ENCODE measurements at places on chromosomes 6 and 20.

DNA sequence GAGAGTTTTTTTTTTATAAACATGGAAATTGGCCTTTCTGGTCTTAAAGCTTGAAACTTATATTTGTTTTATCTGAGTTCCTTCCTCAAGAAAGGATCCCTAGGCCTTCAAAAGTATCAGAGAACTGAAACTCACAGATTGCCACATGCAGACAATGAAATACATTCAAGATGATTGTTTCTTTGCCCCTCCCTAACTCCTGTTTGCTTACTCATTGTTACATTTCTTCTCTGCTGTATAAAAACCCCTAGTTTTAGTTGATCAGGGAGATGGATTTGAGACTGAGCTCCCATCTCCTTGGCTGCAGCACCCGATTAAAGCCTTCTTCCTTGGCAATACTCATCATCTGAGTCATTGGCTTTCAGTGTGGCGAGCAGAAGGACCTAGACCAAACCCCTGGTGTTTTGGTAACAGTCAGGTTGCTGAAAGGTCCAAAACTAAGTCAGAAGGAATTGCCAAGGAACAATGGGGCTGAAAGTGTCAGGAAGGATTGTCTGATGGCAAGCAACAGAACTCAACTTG lies 132.3 kb upstream of the SULF2 start:
- no peak for DNase-seq

- peak; percentile 55 for DNase-seq
Observed at GRCh38 chr20:46939031-46939965, 44.7 kb downstream of the EYA2 start.

DNA sequence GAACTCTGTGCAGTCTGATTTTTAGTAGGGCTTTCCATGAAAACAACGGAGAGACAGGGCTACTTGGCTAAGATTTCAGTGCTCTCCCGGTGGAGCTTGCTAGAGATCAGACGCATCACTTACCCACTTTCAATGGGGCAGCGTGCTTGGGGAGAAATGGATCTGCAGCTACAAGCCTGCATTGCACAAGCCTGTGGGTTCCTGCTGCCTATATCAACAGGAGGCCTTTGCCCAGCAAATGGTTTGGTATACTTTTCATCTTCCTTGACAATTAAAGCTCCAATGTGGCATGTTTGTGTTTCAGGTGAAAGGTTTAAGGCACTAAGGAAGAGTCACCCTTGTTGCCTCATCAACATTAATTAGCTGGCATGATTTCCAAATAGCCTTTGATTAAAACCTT lies 136.0 kb upstream of the FOXQ1 start:
- DNase-seq = no peak

- DNase-seq = peak; percentile 47
Observed at GRCh38 chr20:1895674-1896483, 672 bp downstream of the SIRPA start.

GRCh38 chr20:36871640-36872570 lies 4.0 kb upstream of the TLDC2 start:
- peak; percentile 47 for DNase-seq

DNA sequence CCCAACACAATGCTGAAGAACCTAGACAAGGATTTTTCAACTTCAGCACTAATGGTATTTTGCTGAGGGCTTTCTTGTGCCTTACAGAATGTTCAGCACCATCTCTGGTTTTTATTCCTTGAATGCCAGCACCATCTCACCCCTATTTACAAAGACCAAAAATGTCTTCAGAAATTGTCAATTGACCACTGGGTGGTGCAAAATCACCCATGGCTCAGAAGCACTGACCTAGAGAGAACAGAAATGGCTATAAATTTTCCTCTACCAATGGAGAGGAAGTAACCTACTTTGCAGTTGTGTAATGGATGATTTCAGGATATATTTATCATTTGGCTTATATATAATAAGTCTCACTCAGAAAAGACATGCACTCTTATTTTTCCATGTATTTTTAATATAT lies 431.0 kb upstream of the IRAK1BP1 start:
- DNase-seq = peak; percentile 5

DNA sequence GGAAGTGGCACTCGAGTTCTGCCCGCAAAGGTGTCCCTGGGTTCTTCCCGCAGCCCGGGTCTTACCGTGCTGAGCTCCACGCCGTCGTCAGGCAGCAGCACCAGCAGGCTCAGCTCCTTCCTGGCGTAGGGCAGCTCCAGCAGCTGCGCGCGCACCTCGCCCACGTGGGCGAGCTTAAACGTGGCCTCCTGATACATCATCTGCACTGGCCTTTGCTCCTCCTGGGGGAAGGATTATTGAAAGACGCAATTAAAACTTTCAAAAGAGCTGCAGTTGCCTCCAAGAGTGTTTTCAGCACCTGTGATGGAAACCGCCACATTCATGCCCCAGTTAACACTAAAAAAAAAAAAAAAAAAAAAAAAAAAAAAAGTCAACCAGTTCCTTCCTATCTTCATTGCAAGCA lies 11.3 kb downstream of the SERPINB9 start:
- DNase-seq = no peak

DNA sequence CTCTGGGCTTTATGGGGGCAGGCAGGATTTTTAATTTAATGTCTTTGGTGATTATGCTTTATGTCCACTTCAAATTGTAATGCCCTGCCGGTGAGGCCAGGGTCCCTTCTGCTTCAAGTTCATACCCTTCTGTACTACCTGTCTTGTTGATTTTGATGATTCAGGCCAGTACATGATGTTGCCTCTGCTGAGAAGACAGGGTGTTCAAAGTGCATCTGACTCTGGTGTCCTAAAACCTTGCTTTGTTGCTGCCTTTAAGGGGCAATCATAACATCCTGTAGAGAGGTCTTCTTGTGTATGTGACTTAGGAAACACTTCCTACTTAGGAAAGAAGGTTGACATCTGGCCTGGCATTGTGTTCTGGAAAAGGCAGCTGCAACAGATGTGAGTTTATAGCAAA lies 113.2 kb downstream of the TMEM170B start:
- DNase-seq = no peak

- no peak for DNase-seq
Observed at GRCh38 chr6:10297832-10298231, 117.0 kb downstream of the TFAP2A start.

- no peak for DNase-seq
Observed at GRCh38 chr20:4193069-4193452, 177.7 kb upstream of the RNF24 start.

- DNase-seq = no peak
Observed at GRCh38 chr20:8368670-8369069, 236.6 kb downstream of the PLCB1 start.

DNA sequence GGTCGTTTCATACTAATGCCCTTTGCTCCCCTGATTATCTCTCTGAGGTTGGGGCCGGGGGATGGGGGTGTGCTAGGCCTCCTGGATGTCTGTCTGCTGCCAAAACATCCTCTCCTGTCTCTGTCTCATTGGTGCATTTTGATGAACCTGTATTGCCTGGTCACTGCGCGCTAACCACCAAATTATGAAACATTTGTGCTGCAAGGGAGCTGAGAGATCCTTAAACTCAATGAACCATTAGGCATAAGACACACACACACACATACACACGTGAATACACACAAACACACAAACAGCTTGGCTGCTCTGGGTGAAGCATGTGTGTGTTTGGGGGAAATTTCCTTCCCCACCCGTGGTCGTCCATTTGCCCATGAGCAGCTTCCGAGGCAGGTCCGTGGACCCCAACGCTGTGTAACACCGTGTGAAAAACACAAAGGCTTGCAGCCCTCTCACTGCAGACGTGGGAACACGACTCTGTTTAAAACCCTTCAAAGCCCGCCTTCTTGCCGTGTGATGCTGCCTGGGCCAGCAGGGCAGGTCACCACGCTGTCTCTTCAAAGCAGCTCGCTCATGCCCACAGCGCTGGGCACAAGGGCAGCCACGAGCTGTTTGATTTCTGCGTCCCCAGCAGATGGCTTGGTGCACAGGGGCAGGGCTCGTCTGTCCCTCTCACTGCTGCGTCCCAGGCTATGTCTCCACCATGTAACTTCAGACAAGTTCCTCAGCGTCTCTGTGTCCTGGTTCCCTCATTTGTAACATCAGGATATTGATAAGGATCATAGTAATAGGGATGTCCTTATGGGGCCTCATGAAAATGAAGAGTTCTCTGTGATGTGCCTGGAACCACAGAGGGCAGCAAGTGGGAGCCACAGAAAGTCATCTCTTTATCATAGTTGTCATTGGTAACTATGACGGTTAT lies 96.8 kb downstream of the CDH26 start:
- no peak for DNase-seq

GRCh38 chr6:157967486-157967885 lies 14.2 kb upstream of the SYNJ2 start:
- DNase-seq = no peak

GRCh38 chr6:98601716-98602115 lies 232.7 kb upstream of the POU3F2 start:
- DNase-seq = no peak

DNA sequence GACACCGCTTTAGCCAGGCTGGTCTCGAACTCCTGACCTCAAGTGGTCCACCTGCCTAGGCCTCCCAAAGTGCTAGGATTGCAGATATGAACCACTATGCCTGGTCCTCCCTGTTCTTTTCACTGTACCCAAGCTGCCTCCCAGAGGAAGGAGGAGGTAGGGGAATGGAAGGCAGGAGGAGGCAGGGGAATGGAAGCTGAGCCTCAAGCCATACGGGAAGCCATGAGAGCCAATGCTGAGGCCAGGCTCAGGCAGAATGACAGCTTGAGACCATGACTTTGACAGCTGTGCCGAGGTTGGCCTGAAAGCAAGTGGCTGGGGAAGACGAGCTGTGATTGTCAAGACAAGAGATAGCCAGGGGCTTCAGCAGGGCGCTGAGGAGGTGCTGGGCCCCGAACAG lies 13.6 kb upstream of the ZNF335 start:
- DNase-seq = peak; percentile 39

- no peak for DNase-seq
Observed at GRCh38 chr20:52593654-52594053, 378.5 kb upstream of the TSHZ2 start.

DNA sequence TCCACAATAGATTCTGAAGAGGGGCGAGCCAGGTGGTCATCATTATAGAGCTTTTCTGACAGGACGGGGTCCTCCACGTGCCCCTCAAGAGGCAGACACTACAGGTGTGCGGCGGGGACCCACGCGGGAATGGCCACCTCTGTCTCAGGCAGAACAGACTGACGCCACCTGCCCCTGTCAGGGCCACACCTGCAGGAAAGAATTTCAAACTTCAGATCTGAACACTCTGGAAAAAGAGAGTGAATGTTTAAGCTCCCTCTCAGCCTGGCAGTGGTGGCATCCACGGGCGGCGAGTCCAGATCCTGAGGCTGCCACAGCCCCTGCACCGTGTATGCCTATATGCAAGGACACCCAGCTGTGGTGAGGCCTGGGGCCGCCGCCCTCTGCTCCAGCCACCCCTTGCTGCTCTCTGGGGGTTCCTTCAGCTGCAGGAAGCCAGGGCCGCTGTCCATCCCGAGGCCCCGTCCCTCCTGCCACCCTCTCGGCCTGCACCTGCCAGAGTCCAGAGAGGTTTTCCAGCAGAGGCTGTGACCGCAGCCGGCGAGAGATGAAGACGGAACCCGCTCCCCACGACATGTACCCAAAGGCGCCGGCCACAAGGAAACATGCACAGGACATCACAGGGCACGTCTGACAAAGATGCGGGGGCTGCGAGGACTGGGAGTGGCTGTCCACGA lies 234.9 kb downstream of the ERMARD start:
- DNase-seq = no peak

DNA sequence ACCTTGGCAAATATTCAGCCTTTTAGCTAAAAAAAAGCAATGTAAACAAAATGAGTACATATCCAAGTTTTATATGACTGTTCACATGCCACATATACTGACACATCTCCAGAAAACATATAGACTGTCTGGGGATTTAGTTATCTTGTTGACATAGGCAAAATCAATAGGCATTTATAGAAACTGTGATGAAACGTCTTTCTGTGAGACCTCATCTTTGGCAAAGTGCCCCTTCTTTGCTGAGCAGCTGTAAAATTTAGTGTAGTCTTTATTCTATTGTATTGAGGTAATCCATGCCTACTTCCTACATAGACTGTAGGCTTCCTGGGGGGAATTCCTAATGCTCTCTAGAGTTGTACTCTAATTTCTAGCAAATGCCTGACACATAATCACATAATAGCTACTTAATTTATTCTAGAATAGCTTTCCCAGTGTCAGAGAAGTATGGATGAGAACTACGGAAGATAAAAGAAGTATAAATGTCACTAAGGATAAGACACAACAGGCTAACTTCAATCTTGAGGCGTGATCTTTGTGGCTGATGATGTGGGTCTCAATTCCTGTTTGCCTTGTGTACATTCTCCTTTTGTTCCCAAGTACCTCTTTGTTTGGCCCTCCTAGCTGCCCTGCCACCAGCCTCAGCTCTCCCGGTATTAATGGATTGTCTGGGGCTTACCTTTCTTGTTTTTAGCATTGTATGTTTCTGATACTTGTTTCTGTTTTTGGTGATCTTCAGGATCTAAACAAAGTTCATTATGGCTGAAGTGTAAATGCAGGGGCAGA lies 30.6 kb downstream of the PTCHD4 start:
- DNase-seq = no peak

GRCh38 chr6:128069188-128069587 lies 168.3 kb upstream of the THEMIS start:
- DNase-seq = no peak

GRCh38 chr20:41167481-41168253 lies 30.3 kb downstream of the PLCG1 start:
- DNase-seq = no peak

GRCh38 chr6:80480421-80481157 lies 374.1 kb downstream of the BCKDHB start:
- DNase-seq = no peak

DNA sequence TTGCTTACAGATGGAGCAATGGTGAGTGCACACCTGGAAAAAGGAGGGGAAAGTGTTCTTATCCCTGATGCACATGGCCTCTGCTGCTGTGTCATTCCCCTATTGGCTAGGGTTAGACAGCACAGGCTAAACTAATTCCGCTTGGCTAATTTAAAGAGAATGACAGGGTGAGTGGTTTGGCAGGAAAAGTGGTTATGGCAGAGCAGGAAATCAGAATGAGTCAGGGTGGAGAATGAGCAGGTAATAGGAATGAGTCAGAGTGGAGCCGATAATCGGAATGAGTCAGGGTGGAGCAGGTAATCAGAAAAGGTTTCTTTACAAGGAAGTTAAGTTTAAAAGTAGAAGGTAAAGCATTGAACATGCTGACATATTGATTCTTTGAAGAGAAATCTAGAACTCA lies 355.5 kb upstream of the HTR1E start:
- no peak for DNase-seq

GRCh38 chr6:167758309-167759023 lies 68.2 kb upstream of the AFDN start:
- DNase-seq = no peak

- DNase-seq = no peak
Observed at GRCh38 chr6:157066781-157067491, 256.4 kb downstream of the TMEM242 start.

- DNase-seq = no peak
Observed at GRCh38 chr20:26214991-26215390, 518.3 kb upstream of the ZNF337 start.

GRCh38 chr6:124445581-124445980 lies 516.7 kb upstream of the RNF217 start:
- DNase-seq = no peak

- DNase-seq = no peak
Observed at GRCh38 chr6:107284805-107285204, 169.5 kb upstream of the BEND3 start.

- no peak for DNase-seq
Observed at GRCh38 chr6:72149715-72150114, 263.4 kb downstream of the RIMS1 start.
